ENCODE measurements at places on chromosomes 4 and X.

GRCh38 chr4:71571346-71571745, 212.5 kb downstream of the GC start:
- no peaks in the 10 kb centered on the region for H3K27me3 ChIP-seq
- H3K4me1 ChIP-seq = no peaks in the 10 kb centered on the region
- no peak overlapping the region for H3K27ac ChIP-seq
- H3K4me3 ChIP-seq = no peak overlapping the region
- no peaks in the 10 kb centered on the region for H3K36me3 ChIP-seq

DNA sequence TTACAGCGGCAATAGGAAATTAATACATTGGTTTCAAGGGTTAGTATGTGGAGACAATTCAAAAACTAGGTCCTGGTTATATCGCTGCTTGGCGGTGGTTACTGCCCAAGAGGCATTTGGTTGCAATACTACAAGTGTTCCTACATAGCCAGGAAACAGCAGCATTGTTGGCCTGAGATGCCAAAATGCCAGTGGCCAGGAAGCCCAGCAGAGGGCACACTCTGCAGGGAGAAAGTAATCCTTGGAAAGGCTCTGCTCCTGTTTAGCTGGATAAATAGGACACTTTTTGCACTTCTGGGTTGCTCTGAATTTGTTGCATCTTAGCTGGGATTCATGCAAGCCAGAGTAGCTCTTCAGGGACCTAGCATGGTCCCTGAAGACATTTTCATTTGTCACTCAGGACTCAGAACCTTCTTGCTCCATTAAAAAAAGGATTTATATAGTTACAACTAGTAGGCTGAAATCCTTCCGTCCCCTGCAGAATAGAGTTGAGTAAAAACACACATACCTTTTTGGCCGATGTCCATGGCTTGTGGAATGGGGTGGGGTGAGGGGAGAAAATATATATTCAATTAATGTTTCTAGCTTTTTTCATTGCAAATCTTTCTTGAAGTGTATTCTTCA, 8.1 kb upstream of the GPR119 start:
- no peaks in the 10 kb centered on the region for H3K36me3 ChIP-seq
- H3K4me3 ChIP-seq = no peak overlapping the region

GRCh38 chr4:8920969-8921368, 49.3 kb upstream of the HMX1 start:
- no peak overlapping the region for H3K4me3 ChIP-seq
- H3K36me3 ChIP-seq = no peaks in the 10 kb centered on the region
- peaks cover 48% of the 10 kb centered on the region for H3K27me3 ChIP-seq
- DNase-seq = no peak
- no peak overlapping the region for H3K27ac ChIP-seq
- no peaks in the 10 kb centered on the region for H3K4me1 ChIP-seq

DNA sequence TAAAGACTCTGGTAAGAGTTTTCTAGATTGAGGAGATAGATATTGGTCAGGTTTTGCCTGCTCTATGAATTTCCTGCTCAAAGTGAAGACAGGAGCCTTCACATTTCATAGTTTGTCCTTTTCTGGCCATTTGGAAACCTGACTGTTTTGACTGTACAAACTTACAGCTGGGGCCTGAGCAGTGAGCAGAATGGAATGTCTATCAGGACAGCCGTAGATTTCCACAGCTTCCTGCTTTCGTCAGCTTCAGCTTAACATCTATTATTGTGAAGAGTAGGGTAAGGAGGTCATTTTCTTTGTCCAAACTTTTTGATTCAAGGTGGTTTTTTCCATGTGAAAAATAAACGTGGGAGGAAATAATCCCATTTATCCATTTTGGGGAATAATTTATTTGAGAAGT, 124.3 kb upstream of the DIPK2B start:
- H3K27ac ChIP-seq = no peak overlapping the region
- DNase-seq = no peak
- peaks cover 15% of the 10 kb centered on the region for H3K4me1 ChIP-seq
- no peak overlapping the region for H3K4me3 ChIP-seq
- H3K27me3 ChIP-seq = no peaks in the 10 kb centered on the region

- peaks cover 18% of the 10 kb centered on the region for H3K4me1 ChIP-seq
- DNase-seq = no peak
- no peak overlapping the region for H3K27ac ChIP-seq
Measured at GRCh38 chrX:130094696-130095095, 15.6 kb downstream of the ELF4 start.

- H3K27ac ChIP-seq = no peak overlapping the region
- H3K27me3 ChIP-seq = no peaks in the 10 kb centered on the region
- peaks cover 6% of the 10 kb centered on the region for H3K4me1 ChIP-seq
Measured at GRCh38 chrX:23811108-23811651, 28.2 kb downstream of the SAT1 start.

DNA sequence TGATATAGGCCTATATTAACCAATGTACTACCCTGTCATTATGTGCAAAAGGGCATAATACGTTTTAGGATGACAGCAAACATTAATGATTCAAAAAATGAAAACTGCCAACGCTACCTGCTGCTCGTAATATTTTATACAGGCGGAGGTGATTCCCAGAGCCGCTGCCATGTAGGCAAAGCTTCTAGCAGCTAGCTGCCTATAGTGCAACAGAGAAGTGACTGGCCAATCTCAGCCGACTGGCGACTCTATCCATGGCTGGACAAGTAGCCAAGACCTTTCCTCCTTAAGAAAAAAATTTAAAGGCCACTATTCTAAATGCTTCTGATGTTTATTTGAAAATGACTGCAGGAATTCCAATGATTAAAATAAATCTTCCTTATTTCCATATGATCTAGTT, 1.9 kb downstream of the PPARGC1A start:
- no peak for DNase-seq
- H3K4me3 ChIP-seq = peak overlapping the region; percentile 88
- no peaks in the 10 kb centered on the region for H3K27me3 ChIP-seq
- no peak overlapping the region for H3K27ac ChIP-seq
- H3K4me1 ChIP-seq = peaks cover 27% of the 10 kb centered on the region

DNA sequence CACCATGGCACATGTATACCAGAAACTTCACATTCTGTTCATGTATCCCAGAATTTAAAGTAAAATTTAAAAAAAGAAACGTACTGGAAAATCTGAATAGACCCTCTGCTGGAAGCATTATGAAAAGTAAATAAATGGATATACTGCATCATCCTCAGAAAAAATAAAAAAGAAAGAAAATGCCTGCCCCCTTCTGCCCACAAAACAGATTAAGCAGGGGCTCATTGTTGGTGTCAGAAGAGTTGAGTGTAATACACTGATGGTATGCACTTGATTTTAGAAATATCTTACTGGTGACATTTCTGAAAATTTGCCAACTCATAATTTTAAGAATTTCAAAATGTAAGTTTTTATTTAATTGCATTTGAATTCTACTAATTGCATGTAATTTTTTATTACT, 77.8 kb downstream of the LRP2BP start:
- no peaks in the 10 kb centered on the region for H3K4me1 ChIP-seq
- no peaks in the 10 kb centered on the region for H3K27me3 ChIP-seq
- H3K36me3 ChIP-seq = peaks cover 5% of the 10 kb centered on the region

DNA sequence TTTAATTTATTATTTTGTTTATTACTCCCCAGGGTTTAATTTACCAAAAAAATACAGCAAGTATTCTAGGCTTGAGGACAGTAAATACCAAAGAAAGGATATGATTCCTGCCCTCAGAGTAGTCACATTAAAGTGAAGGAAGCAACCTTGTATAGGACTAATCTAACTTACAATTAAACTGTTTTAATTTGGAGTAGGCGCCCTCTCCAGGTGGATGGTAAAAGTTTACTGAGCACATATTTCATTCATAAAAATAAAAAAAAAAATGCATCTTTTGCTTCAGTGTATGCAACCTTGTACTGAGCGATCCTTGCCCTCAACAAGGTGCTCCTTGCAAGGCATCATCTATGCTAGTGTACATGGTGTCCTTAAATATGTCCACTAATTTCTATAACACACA, 72.0 kb upstream of the MAGEB16 start:
- H3K4me1 ChIP-seq = peaks cover 23% of the 10 kb centered on the region
- H3K36me3 ChIP-seq = no peaks in the 10 kb centered on the region
- peak; percentile 30 for DNase-seq

DNA sequence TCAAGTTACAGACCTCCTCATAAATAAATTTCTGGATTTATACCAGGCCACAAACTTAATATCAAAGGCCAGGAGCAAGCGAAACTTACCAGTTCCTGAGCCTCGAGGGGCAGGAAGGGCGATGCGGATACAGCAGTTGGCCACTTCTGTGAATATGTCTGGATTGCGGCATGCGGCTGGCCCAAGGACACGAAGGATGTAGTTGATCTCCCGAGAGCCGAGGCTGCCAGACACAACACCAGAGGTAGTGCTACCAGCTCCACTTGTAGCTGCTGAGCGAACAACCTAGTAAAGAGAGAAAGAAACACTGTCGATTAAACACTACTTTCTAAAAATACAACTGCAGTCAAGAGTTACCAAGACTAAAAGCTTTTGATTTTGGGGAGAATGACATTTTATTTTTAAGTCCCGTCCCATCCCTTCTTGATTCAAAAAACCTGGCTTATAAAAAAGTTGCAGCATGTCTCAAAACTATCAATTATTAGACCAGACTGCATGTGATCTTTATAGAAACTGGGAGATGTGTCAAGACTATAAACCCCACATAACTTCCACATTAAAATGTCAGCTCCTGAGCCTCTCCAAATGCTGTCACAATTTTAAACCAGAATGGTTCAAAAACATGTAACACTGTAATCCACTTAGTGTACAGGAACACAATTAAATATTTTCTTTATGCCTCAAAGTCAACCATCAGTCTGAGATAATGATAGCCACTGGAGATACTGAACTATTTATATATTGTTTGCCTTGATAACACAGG, 105.6 kb downstream of the HUWE1 start:
- peaks cover 55% of the 10 kb centered on the region for H3K36me3 ChIP-seq
- no peaks in the 10 kb centered on the region for H3K4me1 ChIP-seq
- no peaks in the 10 kb centered on the region for H3K27me3 ChIP-seq
- H3K4me3 ChIP-seq = no peak overlapping the region

DNA sequence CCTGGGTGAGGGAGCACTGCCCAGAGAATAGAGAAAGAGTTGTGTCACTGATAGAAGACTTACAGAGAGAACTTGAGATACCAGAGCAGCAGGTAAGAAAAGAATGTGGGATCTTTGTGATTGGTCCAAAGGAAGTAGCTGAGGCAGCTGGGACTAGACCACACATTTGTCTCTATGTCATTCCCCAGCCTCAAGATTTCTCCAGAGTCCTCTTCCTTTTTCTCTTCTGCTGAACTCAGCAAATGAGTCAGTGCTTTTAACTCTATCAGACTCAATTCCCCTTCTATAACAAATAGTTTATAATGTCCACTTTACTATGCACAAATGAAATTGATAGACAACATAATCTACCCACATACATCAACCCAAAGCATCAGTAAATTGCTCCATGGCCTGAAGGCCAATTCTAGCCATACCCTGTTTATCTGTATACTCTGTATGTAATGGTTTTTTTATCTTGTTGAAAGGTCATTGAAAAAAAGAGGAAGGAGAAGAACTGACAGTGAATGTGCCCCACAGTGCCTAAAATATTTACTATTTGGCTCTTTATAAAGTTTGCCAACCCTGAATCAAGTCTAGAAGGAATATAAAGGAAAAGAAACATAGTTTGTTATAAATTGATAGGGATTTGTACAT, 38.2 kb downstream of the ETDC start:
- peaks cover 29% of the 10 kb centered on the region for H3K36me3 ChIP-seq
- no peak overlapping the region for H3K27ac ChIP-seq
- DNase-seq = no peak
- H3K4me3 ChIP-seq = no peak overlapping the region
- no peaks in the 10 kb centered on the region for H3K27me3 ChIP-seq
- peaks cover 10% of the 10 kb centered on the region for H3K4me1 ChIP-seq

DNA sequence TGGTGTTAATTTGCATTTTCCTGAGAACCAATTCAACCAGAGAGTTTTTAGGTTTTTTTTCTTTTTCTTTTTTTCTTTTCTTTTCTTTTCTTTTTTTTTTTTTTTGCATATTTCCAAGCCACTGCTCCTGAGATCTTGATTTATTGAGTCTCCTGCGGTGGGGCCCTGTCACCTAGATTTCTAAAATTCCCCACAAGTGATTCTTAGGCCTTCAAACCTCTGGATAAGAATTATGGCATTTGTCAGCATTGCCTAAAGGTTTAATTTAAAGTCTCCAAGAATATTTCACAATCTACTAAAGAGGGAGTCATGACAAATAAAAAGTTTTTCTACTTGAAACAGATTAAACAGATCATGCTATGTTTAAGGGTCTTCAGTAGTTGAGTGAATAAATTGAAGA, 84.9 kb downstream of the GAB1 start:
- H3K27me3 ChIP-seq = no peaks in the 10 kb centered on the region
- no peaks in the 10 kb centered on the region for H3K36me3 ChIP-seq
- no peaks in the 10 kb centered on the region for H3K4me1 ChIP-seq
- DNase-seq = no peak
- no peak overlapping the region for H3K4me3 ChIP-seq

GRCh38 chrX:12798601-12799000, 7.4 kb downstream of the PRPS2 start:
- no peaks in the 10 kb centered on the region for H3K4me1 ChIP-seq
- H3K27me3 ChIP-seq = no peaks in the 10 kb centered on the region
- H3K27ac ChIP-seq = no peak overlapping the region
- H3K4me3 ChIP-seq = no peak overlapping the region
- no peak for DNase-seq

DNA sequence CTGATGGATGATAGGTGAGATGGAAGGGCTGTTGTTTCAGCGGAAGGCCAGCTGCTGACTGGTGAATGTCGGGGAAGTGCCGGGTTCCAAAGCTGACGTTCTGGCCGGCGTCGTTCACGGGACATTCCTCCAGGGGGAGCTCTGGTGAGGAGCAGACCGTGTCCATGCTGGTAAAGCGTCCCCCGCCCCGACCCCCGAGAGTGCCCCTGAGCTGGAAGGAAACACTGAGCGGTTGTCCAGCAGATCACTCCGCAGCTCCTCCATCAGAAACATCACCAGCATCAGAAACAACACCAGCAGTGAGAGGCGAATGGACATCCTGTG, 18.6 kb upstream of the ADRA2C start:
- H3K4me3 ChIP-seq = no peak overlapping the region
- H3K27ac ChIP-seq = no peak overlapping the region
- H3K27me3 ChIP-seq = peaks cover 68% of the 10 kb centered on the region
- no peaks in the 10 kb centered on the region for H3K36me3 ChIP-seq

GRCh38 chrX:41475191-41475590, 28.0 kb downstream of the NYX start:
- H3K27ac ChIP-seq = peak overlapping the region; percentile 50
- no peak overlapping the region for H3K4me3 ChIP-seq
- no peaks in the 10 kb centered on the region for H3K27me3 ChIP-seq
- peaks cover 10% of the 10 kb centered on the region for H3K4me1 ChIP-seq
- no peak for DNase-seq
